ENCODE measurements at places on chromosomes 1 and 21. TPM values are rescaled to one million over a fixed set of nuclear protein-coding genes. Genes with fewer than 3 reads are reported as not detected.

The F5 gene
- total RNA-seq, result not detected

The HIVEP3 gene
- total RNA-seq, result 8.4 TPM

The RPTN gene
- total RNA-seq, result not detected

The CLEC20A gene
- total RNA-seq, result not detected

The GPR37L1 gene
- total RNA-seq, result 0.04 TPM

The CR1 gene
- total RNA-seq, result not detected

The OLIG2 gene
- total RNA-seq, result not detected

The SH3BGR gene
- total RNA-seq, result 0.40 TPM

The ATP1A4 gene
- total RNA-seq, result 0.04 TPM

The GBP1 gene
- total RNA-seq, result 1.2 TPM

The UBE2U gene
- total RNA-seq, result not detected

The TRIM17 gene
- total RNA-seq, result not detected

The MMP23B gene
- 25.9 TPM for total RNA-seq

The POU3F1 gene
- total RNA-seq, result not detected
